ENCODE measurements at places on chromosomes 12 and 14.

- DNase-seq: no peak
These were observed 57.4 kb downstream of the TMTC1 start for GRCh38 chr12:29726321-29726692.

- no peak for DNase-seq
These were observed 50.1 kb downstream of the RASSF3 start for GRCh38 chr12:64660237-64661018.

DNA sequence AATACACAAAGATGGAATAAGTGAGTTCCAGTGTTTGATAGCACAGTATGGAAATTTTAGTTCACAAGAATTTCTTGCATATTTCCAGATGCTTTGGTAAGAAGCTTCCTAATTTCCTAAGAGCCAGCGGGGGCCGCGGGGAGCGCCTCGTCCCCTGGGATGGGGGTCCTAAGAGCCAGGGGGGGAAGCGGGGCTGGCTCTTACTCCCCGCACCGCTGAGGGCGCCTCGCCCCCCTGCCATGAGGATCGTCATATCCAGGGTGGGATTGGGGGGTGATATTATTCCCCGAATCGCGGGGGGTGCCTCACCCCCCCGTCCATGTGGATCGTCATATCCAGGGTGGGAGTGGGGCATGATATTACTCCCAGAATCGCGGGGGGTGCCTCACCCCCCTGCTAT is 100.5 kb upstream of the GNG2 start:
- no peak for DNase-seq

DNA sequence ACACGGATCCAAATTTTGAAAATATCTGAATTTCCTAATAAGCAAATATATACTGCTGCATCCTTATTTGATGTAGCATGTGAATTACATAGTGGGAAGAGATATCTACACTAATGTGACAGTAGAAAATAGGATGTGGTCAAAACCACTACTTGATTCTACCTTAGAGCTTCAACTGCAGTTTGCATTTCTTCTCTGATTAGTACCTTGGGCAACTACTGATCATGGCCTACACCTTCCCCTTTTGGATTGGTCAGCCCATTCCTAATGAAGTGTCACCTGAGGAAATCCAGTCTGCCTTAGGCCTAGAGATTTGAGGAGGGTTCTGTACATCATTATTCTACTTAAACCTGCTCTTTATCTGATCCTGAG is 10.7 kb downstream of the LLPH start:
- no peak for DNase-seq

- no peak for DNase-seq
These were observed 115.3 kb upstream of the PLEKHA5 start for GRCh38 chr12:19014240-19014639.

GRCh38 chr14:91516663-91517388 is 6.7 kb upstream of the PPP4R3A start:
- DNase-seq: no peak

GRCh38 chr12:19397534-19397933 is 41.8 kb upstream of the AEBP2 start:
- no peak for DNase-seq

DNA sequence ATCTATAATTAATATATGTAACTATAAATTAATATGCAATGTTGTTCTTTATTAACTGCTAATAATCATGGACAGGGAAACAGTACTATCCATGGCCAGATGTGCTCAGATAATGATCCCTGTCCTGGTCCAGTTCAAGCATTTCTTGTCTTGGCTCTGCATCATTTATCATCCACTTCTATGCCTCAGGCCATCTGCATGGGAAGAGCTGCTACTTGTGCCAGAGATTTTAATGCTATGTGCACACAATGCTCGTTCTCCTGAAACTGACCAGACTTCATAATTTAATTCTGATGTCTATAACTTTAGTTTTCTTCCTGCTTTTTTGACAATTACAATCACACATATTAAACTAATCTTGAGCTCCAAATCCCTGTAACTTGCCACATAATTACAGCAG is 11.2 kb upstream of the TMX1 start:
- DNase-seq: no peak

GRCh38 chr12:104985206-104985605 is 910 bp upstream of the NOPCHAP1 start:
- DNase-seq: no peak

- no peak for DNase-seq
These were observed 318.4 kb upstream of the ATP2B1 start for GRCh38 chr12:90027041-90027440.

DNA sequence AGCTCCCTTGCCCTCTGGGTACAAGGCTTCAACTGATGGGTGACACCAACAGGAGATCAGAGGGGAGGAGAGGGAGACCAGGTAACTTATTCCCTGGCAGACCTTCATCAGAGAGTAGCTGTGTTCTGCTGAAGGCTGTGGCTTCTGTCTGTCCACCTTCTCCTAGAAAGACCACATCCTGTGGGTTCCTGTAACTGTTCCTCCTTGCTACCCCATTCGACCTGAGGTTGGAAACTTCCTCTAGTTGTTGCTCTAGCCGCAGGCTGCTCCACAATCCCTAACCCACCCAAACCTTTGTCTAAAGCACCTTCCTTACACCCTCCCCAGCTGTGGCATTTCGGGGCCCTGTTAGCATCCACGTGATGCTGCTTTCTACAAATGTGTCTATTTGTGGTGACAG is 454.2 kb downstream of the DPF3 start:
- no peak for DNase-seq

DNA sequence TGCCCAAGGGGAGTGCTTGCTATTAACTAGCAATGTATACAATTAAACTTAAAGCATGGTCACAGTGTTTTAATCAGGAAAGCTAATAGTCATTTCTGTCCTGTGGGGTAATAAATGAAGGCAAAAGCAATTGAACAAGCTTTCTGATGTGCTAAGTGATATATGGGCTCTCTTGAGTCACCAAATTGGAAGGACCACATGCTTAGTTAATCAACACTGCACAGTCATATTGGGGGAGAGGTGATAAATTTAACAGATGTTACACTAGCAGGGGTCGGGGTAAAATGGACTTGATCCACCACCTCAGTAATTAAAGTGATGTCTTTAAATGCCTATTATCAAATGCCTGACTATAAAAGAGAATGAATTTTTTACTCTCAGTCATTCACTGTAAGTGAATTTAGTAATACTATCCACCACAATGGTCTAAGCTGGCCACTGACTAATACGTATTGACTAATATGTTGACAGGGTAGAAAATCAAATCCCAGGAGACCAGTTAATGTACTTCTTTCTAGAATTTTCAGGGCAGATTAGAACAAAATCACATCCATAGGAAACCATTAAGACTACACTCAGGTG is 736.3 kb downstream of the RPS29 start:
- DNase-seq: no peak

DNA sequence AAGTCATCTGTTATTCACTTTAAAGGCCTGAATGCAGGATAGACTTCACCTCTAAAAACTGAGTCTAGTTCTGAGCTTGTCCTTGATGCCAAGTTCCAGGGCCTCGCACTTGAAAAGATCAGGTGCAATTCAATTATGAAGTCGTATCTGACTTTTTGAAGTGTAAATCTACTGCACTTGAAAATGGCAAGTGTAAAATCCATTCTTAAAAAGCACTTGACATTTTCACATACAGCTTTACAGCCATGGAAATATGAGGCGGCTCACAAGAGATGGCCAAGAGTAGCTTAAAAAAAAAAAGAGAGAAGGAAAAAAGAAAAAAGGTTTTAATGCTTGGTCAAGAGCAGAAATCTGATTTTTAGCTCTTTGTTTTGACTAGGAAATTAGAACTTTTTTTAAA is 172.5 kb downstream of the GXYLT1 start:
- no peak for DNase-seq

- no peak for DNase-seq
These were observed 112.8 kb downstream of the DAD1 start for GRCh38 chr14:22476005-22476751.

- DNase-seq: no peak
These were observed 117.2 kb downstream of the TMX1 start for GRCh38 chr14:51357250-51357649.

DNA sequence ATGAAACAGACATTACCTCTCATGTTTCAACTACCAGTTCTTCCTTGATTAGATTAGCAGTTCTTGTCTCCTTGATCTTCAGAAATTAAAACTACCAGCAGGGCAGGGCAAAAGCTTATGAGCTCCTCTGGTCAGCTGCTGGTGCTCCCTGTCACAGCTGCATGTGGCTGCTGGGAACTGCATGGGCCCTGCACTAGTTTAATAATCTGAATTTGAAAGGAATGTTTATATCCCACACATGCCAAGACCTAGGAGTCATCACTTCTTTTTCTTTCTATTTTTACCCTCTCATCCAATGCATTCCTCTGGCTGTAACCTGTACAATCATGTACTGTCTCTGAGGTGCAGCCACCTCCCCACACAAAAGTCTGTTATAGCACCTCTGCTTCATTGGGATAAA is 73.9 kb downstream of the ARMH4 start:
- DNase-seq: no peak

DNA sequence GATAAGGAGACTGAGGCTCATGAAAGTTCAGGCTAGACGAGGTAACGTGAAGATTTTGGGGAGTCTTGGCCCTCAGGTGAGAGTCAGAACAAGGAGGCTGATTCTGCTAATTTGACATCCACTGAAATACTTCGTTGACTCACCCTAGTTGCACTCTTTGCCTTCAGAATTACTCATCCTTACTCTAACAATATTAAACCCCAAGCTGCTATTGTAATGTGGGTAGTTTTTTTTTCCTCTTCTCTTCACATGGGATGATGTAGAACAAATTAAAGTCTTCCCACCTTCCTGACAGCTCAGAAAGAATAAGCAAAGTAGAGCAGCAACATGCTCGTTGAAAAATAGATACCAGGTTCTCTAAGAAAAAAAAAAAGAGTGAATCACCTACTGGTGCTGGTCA is 22.0 kb upstream of the SRRM4 start:
- DNase-seq: no peak

Data from NCI-H1930 (cell line).